ENCODE measurements at places on chromosomes 6 and 20. TPM values are rescaled to one million over a fixed set of nuclear protein-coding genes. Genes with fewer than 3 reads are reported as not detected.

DNA sequence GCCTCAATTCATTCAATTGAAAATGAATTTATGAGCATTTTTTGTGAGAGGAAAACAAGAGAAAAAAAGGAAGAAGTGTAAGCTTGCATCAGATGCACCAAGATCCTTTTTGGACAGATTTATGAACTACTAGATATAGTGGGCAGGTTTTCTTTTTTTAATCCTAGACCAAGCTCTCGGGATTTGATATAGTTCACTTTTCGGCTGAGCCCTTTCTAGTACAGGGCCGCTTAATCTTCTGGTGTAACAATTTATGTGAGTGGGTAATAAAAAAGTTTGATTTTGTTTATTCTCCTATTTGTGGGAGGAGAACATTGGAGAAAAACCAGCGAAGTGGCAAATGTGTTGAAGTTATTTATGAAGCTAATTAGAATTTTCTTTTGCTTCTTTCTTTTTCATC, 538.0 kb downstream of the UTRN start:
- H3K36me3 ChIP-seq, result peaks cover 11% of the 10 kb centered on the region
- H3K27ac ChIP-seq, result no peak overlapping the region
- no peak overlapping the region for H3K4me3 ChIP-seq
- H3K4me1 ChIP-seq, result peaks cover 5% of the 10 kb centered on the region

DNA sequence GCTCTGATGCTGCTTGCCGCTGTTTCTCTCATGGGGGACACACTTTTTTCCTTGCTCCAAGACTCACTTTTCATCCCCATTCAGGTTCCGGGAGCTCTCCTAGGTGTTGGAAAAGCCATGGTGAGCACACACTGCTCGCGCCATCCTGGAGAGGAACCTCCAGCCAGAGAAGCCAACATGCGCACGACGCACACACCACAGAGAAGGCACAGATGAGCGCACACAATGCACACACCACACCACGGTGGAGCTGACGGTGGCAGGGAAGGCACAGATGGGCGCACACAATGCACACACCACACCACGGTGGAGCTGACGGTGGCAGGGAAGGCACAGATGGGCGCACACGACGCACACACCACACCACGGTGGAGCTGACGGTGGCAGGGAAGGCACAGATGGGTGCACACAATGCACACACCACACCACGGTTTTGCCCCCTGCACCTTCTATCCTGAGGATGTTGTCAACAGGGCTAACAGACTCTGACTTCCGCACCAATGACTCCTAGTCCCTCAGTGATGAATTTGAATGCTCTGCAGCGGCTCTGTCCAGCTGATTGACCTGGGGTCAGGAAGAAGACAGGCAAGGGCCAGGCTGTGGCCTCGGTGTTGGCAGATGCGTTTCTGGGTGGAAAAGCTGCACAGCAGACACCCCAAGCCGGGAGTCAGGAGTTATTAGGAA, 154.7 kb downstream of the ERMARD start:
- H3K27ac ChIP-seq, result peak overlapping the region; percentile 60
- no peak for DNase-seq
- H3K4me1 ChIP-seq, result peaks cover 17% of the 10 kb centered on the region
- H3K4me3 ChIP-seq, result no peak overlapping the region
- no peaks in the 10 kb centered on the region for H3K36me3 ChIP-seq
- no peaks in the 10 kb centered on the region for H3K27me3 ChIP-seq

The FERMT1 gene
- not detected for total RNA-seq

The HLA-DQA2 gene
- not detected for total RNA-seq

DNA sequence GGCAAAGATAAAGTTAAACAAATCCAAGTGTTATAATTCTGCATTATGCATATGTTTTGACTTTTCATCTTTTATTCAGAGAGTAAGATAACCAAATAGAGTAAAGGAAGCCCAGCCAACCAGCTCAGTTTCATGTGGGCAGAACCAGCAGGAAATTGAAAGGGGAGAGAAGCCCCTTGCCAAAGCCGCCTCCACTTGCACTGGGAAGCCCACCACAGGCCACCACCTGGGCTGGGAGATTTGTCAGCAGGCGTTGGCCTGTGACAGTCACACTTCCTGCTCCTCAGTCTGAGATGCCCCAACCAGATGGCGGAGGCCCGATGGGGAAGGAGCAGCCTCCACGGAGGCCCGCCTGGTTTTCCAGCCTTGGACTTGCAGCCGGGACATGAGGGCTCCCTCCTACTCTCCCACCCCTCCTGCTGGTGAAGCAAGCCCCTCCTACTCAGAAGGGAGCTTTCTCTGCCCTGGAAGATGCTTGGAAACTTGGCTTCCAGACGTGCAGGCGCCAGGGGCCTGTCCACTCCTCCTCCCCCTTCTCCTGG, 166.8 kb upstream of the SULF2 start:
- no peak overlapping the region for H3K4me3 ChIP-seq
- no peaks in the 10 kb centered on the region for H3K27me3 ChIP-seq
- peaks cover 38% of the 10 kb centered on the region for H3K4me1 ChIP-seq
- DNase-seq, result no peak

The RIPOR3 gene
- total RNA-seq, result 0.44 TPM

The AIF1 gene
- total RNA-seq, result not detected

The ETV7 gene
- total RNA-seq, result not detected

DNA sequence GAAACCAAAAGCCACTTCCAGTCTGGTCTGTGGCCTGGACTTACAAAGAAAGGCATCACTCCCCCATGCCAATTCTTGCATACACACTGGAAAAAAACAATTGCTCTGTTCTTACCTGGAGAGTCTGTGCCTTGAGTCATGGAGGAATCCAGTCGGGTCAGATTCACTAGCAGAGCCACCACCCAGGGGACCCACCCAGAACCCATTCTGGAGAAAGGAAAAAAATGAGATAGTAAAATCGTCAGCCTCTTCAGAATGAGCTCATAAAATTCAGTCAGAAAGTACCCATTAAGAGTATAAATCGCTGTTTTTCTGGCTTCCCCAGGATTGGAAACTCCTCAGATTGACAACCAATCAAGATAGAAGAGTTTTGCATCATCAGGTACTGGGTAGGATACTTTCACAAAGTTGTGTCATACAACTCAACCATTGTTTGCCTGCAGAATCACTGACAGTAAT, at the start of gene HLA-DOB:
Gene HLA-DOB (minus strand): TSS at position 257 of the 459 bp plus-strand sequence. CDS start 51 bp downstream, at position 206.
- H3K27ac ChIP-seq, result no peak within 1 kb of the TSS
- H3K36me3 ChIP-seq, result no peaks in the 10 kb centered on the region
- H3K4me1 ChIP-seq, result no peaks in the 10 kb centered on the region
- no peak within 1 kb of the TSS for H3K4me3 ChIP-seq

The CDH26 gene
- total RNA-seq, result 0.86 TPM

- H3K27ac ChIP-seq, result no peak overlapping the region
- no peaks in the 10 kb centered on the region for H3K36me3 ChIP-seq
- H3K27me3 ChIP-seq, result peaks cover 21% of the 10 kb centered on the region
- no peak for DNase-seq
- no peak overlapping the region for H3K4me3 ChIP-seq
Observed at GRCh38 chr20:59400708-59401107, 100.3 kb downstream of the EDN3 start.

- peak; percentile 76 for DNase-seq
- H3K27me3 ChIP-seq, result peaks cover 59% of the 10 kb centered on the region
- peak overlapping the region; percentile 19 for H3K27ac ChIP-seq
- H3K4me1 ChIP-seq, result peaks cover 33% of the 10 kb centered on the region
- H3K36me3 ChIP-seq, result peaks cover 9% of the 10 kb centered on the region
- H3K4me3 ChIP-seq, result peak overlapping the region; percentile 91
Observed at GRCh38 chr6:28988536-28989311, 16.4 kb downstream of the ZNF311 start.

DNA sequence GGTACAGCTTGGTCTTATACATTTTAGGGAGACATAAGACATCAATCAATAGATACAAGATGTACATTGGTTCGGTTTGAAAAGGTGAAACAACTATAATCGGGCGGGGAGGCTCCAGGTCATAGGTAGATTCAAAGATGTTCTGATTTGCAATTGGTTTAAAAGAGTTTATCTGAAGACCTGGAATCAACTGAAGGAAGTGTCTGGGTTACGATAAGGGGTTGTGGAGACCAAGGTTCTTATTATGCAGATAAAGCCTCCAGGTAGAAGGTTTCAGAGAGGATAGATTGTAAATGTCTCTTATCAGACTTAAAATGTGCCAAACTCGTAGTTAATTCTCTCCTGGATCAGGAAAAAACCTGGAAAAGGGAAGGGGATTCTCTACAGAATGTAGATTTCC, 5.9 kb upstream of the SERPINB6 start:
- H3K4me3 ChIP-seq, result no peak overlapping the region
- H3K27ac ChIP-seq, result no peak overlapping the region
- peaks cover 33% of the 10 kb centered on the region for H3K27me3 ChIP-seq
- no peaks in the 10 kb centered on the region for H3K36me3 ChIP-seq
- H3K4me1 ChIP-seq, result peaks cover under 1% of the 10 kb centered on the region
- DNase-seq, result no peak

The LY6G6C gene
- 1.2 TPM for total RNA-seq

The MDC1 gene
- total RNA-seq, result 107 TPM

The BANF2 gene
- total RNA-seq, result not detected

DNA sequence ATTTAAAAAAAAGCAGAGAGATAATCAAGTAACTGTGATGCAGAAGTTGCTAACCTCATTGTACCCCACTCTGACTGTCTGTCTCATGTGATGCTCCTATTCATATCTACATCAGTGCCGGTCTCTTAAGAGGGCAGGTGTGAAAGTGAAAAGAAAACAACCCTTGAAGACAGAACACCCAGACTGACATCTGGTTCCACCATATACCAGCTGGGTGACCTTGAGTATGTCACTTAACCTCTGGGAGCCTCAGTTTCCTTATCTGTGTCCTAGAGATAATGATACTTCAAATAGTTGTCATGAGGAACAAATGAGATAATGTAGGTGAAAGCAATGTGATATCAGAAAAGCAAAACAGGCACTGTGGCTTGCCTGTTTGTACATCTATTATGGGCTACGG, 426.8 kb upstream of the SOX4 start:
- H3K27ac ChIP-seq, result no peak overlapping the region
- no peak for DNase-seq
- peaks cover 7% of the 10 kb centered on the region for H3K36me3 ChIP-seq
- H3K4me1 ChIP-seq, result peaks cover 35% of the 10 kb centered on the region
- no peak overlapping the region for H3K4me3 ChIP-seq

- H3K4me3 ChIP-seq, result no peak overlapping the region
- H3K4me1 ChIP-seq, result no peaks in the 10 kb centered on the region
- H3K36me3 ChIP-seq, result no peaks in the 10 kb centered on the region
- DNase-seq, result no peak
Observed at GRCh38 chr20:58466729-58467571, 48.2 kb downstream of the APCDD1L start.

- no peak overlapping the region for H3K27ac ChIP-seq
- no peak for DNase-seq
- no peaks in the 10 kb centered on the region for H3K27me3 ChIP-seq
Observed at GRCh38 chr20:58706975-58707681, 14.5 kb downstream of the NPEPL1 start.

The GGTLC1 gene
- not detected for total RNA-seq

GRCh38 chr6:40293460-40294185, 293.5 kb downstream of the LRFN2 start:
- no peak for DNase-seq
- no peaks in the 10 kb centered on the region for H3K4me1 ChIP-seq
- no peak overlapping the region for H3K4me3 ChIP-seq
- peaks cover 4% of the 10 kb centered on the region for H3K27me3 ChIP-seq
- no peak overlapping the region for H3K27ac ChIP-seq
- H3K36me3 ChIP-seq, result no peaks in the 10 kb centered on the region

GRCh38 chr6:1208876-1209275, 103.0 kb upstream of the FOXQ1 start:
- no peaks in the 10 kb centered on the region for H3K27me3 ChIP-seq
- H3K36me3 ChIP-seq, result no peaks in the 10 kb centered on the region
- H3K27ac ChIP-seq, result no peak overlapping the region
- DNase-seq, result no peak
- H3K4me3 ChIP-seq, result no peak overlapping the region

- H3K4me1 ChIP-seq, result peaks cover 40% of the 10 kb centered on the region
- H3K4me3 ChIP-seq, result peak overlapping the region; percentile 87
- H3K27me3 ChIP-seq, result peaks cover 15% of the 10 kb centered on the region
- no peaks in the 10 kb centered on the region for H3K36me3 ChIP-seq
Observed at GRCh38 chr20:32761417-32761830, 761 bp upstream of the DNMT3B start.

The WFDC5 gene
- total RNA-seq, result not detected

The FILIP1 gene
- 0.79 TPM for total RNA-seq

The LPA gene
- total RNA-seq, result 0.43 TPM

All from neural crest cell (in vitro differentiated cells).